ENCODE measurements at places on chromosomes 6 and 20.

DNA sequence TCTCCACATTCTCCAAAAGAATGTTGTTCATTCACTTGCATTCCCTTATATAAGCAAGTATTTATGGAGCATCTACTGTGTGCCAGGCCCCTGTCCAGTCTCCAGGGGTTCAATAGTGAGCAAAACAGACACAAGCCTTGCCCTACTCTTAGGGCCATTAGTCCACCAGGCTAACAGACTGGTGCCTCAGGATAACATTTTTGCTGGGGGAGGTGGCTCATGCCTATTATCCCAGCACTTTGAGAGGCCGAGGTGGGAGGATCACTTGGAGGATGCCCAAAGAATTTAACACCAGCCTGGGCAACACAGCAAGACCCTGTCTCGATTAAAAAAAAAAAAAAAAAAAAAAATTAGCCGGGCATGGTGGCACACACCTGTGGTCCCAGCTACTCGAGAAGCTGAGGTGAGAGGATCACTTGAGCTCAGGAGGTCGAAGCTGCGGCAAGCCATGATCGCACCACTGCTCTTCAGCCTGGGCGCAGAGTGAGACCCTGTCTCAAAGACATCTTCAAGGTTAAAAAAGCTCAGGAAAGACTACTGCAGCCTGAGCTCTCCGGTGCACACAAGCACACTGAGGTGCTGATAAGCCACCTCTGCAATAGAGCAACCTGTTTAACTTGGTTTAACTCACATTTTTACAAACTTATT is 19.9 kb downstream of the CAPN11 start:
- no peak for DNase-seq

DNA sequence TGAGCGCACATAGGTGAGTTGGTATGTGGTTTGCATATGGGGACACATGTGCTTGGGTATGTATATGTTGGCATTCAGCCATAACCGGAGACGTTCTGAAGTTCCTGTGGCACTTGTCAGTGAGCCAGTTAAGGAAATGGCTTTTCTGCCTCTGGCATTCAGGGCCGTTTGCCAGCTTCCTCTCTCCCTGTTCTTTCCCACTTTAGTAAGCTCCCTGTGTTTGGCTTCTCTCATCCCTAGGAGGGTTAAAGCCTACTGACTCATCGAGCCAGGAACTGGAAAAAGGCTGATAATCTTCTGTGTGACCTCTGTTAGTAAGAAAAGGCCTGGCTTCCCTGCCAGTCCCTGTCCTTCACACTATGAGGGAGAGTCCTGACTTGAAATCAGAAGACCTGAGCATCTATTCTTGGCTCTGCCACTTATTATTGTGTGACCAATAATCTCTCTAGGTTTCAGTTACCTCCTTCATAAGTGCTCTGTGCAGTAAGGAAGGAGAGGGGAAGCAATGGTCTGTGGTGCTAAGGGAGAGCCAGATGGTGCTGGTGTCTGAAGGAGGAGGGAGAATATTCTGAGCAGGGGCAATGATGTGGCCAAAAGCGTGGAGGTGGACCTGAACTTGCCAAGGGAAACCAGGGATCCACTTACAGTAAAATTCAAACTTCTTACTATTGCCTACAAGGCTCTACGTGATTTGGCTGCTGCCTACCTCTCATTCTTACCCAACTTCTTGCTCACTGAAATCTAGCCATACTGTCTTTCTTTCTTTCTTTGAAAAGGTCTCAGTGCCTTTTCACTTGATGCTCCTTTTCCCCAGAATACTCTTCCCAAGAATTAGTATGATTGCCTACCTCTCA is 31.4 kb downstream of the ACSS2 start:
- peak; percentile 98 for DNase-seq

DNA sequence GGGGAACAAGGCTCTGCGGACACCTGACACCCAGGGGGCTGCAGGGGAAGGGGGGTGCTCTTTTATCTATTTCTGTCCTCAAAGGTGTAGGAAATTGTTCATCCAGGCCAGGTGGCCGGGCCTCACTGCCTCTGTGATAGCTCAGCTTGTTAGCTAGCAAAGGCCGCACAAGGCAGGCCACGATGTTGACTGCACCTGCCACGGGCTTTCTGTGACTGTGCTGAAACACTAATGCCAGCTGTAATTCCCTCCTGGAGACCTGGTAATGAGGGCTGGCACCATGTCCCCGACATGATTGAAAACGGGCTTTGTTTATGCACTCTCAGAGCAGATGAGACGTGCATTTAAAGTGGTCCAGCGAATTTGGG is 61.4 kb upstream of the APCDD1L start:
- DNase-seq = no peak

- no peak for DNase-seq
Measured at GRCh38 chr20:59790346-59790745, 143.1 kb downstream of the SYCP2 start.

All from epithelial cell of esophagus (primary cell).